ENCODE measurements at places on chromosomes 16 and 17.

DNA sequence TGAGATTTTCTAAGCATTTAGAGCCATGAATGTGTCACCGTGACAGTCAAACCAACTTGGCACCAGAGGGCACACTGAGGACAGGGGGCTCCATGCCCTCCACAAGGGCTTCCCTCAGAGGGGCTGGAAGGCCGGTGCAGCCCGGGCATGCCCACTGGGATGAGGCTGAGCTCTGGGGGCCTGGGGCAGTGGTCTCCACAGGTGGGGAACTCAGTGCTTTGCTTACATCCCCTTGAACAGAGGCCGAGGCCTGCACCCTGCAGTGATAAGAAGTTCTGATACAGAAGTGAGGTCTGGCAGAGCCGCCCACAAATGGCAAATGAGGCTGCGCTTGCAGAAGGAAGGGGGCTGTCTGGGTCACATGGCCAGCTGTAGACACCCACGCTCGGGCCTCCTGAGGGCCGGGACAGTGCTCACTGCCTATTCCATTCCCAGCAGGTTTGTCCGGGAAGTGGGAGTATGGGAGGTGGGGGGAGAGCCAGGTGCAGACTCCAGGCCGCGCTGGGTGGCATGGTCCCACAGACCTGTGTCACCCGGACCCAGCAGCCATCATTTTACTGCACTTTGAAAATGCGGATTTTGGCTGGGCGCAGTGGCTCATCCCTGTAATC is 116.8 kb upstream of the CREBBP start:
- DNase-seq: no peak

- no peak for DNase-seq
Observed at GRCh38 chr16:25158401-25158800, 46.9 kb downstream of the LCMT1 start.

- no peak for DNase-seq
Observed at GRCh38 chr17:57356719-57357391, 100.5 kb downstream of the MSI2 start.

GRCh38 chr16:23506606-23506994 is 3.7 kb downstream of the GGA2 start:
- DNase-seq: no peak

- DNase-seq: peak; percentile 84
Observed at GRCh38 chr17:18087610-18088491, at the start of gene DRG2. TSS of gene DRG2 (plus strand) at chr17:18087948. CDS start at chr17:18088024, 76 bp downstream.

GRCh38 chr17:82112914-82113311 is 14.9 kb upstream of the FASN start:
- DNase-seq: no peak

- DNase-seq: no peak
Observed at GRCh38 chr16:72068930-72069329, 5.9 kb downstream of the HPR start.

DNA sequence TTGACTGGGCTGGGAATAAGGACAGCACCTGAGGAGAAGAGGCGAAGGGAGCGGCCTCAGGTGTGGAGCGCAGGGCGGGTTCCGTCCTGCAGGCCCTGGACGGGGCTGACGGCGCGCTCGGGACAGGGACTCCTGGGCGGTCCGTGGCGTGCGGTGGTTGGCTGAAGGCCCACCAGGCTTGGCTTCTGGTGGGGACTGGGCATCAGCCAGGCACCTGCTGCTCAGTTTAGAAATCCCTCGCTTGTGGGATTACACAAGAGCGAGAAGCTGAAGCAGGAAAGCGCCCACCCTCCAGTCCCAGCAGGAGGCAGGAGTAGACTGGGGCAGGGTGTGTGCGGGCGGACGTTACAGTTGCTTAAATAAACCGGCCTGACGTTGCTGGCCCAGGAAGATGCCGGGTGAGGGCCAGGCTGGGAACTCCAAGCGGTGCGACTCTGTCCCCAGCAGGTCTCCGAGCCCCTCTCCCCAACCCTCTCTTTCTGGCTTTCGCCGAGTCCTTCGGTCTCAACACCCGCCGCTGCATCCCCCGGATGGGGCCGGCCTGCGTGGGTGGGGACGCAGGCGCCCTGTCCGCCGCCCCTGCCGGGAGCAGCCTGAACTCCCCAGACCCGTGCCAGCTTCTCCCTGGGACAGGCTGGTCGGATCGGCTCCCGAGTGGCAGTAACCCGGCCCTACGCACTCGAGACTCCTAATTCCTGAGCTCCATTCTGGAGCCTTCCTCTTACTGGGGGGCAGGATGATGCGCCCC is 639 bp downstream of the MIF4GD start:
- DNase-seq: peak; percentile 33

GRCh38 chr16:68401871-68402747 is 46.2 kb downstream of the SMPD3 start:
- DNase-seq: no peak

- DNase-seq: no peak
Observed at GRCh38 chr17:50426472-50426782, 409 bp downstream of the ACSF2 start.

DNA sequence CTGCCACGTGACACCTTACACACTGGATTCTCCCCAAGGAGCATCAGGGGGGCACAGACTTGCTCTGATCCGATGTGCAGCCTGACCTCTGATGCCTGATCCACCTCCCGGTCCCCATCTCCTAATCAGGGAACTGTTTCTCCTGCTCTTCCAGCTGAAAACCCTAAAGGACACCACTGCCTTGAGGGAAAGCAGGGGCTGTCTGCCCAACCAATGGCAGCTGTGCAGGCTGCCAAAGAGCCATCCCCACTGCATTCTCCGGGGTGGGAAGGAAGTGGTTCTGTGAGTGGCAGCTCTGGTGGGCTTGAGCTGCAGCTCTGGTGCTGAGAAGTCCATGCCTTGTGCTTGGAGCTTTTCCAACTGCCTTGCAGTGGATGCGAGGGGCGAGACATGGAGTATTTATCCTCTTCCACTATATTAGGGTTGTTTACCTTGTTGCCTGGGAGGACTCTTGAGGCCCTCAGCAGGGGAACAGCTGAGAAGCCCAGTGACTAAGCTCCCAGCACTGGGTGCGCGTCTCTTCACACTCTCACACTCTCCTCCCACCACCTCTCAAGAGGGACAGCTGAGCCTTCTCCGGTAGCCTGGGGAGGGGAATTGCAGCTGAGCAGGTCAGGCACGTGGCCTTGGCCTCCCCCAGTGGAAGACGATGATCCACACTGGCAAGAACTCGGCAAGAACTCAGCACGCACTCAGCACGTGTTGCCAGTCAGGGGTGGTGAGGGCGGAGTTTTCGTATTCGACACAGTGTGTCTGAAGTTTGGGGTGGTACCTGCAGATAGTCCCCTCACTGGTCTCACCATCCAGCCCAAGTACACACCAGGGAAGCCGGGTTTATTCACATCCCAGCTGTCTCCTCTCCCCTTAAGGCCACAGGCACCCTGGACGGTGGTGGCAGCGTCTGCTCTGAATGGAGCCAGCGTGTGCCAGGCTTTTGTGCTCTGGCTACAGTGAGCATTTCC is 21.1 kb upstream of the SPATA32 start:
- no peak for DNase-seq

DNA sequence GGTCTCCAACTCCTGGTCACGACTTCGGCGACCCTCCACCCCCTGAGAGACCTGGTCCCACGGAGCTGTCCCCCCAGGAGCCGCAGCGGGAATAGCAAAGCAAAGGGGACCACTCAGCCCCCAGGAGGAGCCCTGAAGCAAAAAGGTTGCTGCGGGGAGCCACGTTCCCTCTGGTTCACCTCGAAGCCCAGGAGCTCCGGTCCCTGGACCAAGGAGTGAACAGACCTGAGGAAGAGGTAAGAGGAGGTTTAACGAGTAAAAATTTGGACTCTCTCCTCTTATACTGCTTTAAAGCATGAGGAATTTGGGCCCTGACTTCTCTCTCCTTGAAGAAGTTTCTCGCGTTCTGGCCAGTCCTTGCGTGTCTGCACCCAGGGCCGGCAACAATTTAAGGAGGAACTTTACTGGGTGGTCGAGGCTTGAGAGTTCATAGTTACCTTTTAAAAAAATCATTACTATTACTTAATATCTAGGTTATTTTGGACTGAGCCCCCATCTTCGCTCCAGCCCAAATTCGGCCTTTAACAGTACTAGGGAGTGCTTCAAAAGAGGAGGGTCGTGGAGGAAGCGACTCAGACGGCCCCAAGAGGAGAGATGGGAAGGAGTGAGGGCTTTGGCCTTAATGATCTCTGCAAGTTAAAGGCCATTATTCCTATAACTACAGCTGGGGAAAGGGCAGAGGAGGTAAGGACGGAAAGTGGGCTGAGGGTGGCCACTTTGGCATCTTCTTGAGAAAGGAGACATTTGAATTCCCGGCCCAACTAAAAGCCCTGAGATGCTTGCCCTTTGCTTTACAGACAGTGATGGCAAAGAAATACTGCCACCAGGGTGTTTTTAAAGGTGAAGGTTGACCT is 16.9 kb upstream of the HOXB9 start:
- no peak for DNase-seq

- no peak for DNase-seq
Observed at GRCh38 chr16:65660390-65660789, 538.5 kb upstream of the CDH11 start.
